Mammary microvascular endothelial cell (primary cell): ENCODE measurements at places on chromosomes 2 and 18. TPM values are rescaled to one million over a fixed set of nuclear protein-coding genes. Genes with fewer than 3 reads are reported as not detected.

The DES gene
- not detected in 2 replicates for total RNA-seq

The TLX2 gene
- total RNA-seq = not detected in 2 replicates

The ADGRF3 gene
- 0.05 and 0.20 TPM in 2 replicates for total RNA-seq

The CGREF1 gene
- total RNA-seq = 1.5 and 3.5 TPM in 2 replicates

The CYP20A1 gene
- total RNA-seq = 16.9 and 19.7 TPM in 2 replicates

The DNAJB2 gene
- total RNA-seq = 11.6 and 17.8 TPM in 2 replicates

The GPR55 gene
- not detected in 2 replicates for total RNA-seq

The CERKL gene
- not detected in 2 replicates for total RNA-seq

The SERPINB10 gene
- 3.4 TPM in 1 of 2 replicates, not detected in the other for total RNA-seq

The RGPD3 gene
- total RNA-seq = 0.10 and 0.13 TPM in 2 replicates

The DNPEP gene
- total RNA-seq = 46.8 and 54.5 TPM in 2 replicates

The C1QL2 gene
- not detected in 2 replicates for total RNA-seq

The MC2R gene
- not detected in 2 replicates for total RNA-seq

The C2orf78 gene
- not detected in 2 replicates for total RNA-seq

The MAPRE2 gene
- total RNA-seq = 50.2 and 60.1 TPM in 2 replicates

The PTPRN gene
- not detected in 2 replicates for total RNA-seq

The SGPP2 gene
- total RNA-seq = not detected in 2 replicates

The PMAIP1 gene
- 25.0 and 29.7 TPM in 2 replicates for total RNA-seq

The ANKRD30B gene
- total RNA-seq = not detected in 2 replicates

The SLC20A1 gene
- 67.3 and 78.7 TPM in 2 replicates for total RNA-seq

The SERPINB3 gene
- total RNA-seq = not detected in 2 replicates

The MALL gene
- 171 and 194 TPM in 2 replicates for total RNA-seq

The ORC2 gene
- total RNA-seq = 14.6 and 16.9 TPM in 2 replicates

The FER1L5 gene
- not detected in 2 replicates for total RNA-seq

The SATB2 gene
- 0.60 and 4.5 TPM in 2 replicates for total RNA-seq

The SLC14A1 gene
- not detected in 2 replicates for total RNA-seq

The ZNF385B gene
- total RNA-seq = not detected in 2 replicates

The ASAP2 gene
- total RNA-seq = 20.7 and 23.4 TPM in 2 replicates

The CKAP2L gene
- total RNA-seq = 19.5 and 21.0 TPM in 2 replicates

The ZNF804A gene
- total RNA-seq = not detected in 2 replicates

The MRPL53 gene
- 23.0 and 63.2 TPM in 2 replicates for total RNA-seq

The SLC30A3 gene
- 2.7 and 3.4 TPM in 2 replicates for total RNA-seq

The TSGA10 gene
- 0.93 and 1.6 TPM in 2 replicates for total RNA-seq

The CD8B2 gene
- total RNA-seq = not detected in 2 replicates

The RBM43 gene
- 2.7 and 3.6 TPM in 2 replicates for total RNA-seq

The KANSL1L gene
- total RNA-seq = 3.7 and 6.9 TPM in 2 replicates

The CYS1 gene
- 1.3 TPM in 1 of 2 replicates, not detected in the other for total RNA-seq

The RTKN gene
- 3.2 and 5.6 TPM in 2 replicates for total RNA-seq

The MC4R gene
- total RNA-seq = not detected in 2 replicates

The FNDC4 gene
- total RNA-seq = 15.9 and 20.3 TPM in 2 replicates

The TM4SF20 gene
- not detected in 2 replicates for total RNA-seq

The TEKT4 gene
- total RNA-seq = not detected in 2 replicates

The DPP10 gene
- total RNA-seq = not detected in 2 replicates

The UCN gene
- not detected in 2 replicates for total RNA-seq
